ENCODE measurements at places on chromosomes 5 and 9.

DNA sequence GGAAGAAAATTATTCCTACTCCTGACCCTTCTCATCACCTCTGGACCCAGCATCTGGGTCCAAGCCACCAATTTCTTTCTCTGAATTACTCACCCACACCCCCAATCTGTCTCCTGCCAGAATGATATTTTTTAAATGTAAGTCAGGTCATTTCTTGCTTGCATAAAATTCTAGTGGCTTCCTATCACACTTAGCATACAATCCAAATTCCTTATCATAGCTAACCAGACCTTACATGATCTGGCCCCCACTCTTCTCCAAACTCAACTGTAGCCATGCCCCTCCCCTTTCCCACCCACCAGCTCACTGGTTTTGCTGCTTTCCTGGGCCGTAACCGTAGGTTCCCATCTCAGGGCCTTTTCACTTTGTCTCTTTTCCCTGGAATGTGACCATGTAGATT lies 15.2 kb downstream of the HTR4 start:
- no peak for DNase-seq

DNA sequence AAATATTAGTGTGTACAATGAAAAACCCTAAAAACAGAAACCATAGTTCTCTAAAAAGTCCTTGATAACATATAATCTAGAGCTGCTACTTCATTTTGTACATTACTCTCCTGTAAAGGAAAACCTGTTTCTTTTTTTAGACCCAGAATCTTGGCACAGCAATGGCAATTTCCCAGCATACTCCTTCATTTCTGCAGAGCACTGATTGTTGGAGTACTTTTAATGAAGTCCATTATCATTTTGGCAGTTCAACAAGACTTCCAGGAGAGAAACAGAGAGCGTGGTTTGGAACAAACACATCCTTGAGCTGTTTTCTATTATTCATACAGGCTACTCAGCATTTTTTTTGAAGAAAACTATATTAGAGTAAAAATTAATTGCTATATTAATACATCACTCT lies 22.7 kb upstream of the MROH2B start:
- DNase-seq, result no peak

DNA sequence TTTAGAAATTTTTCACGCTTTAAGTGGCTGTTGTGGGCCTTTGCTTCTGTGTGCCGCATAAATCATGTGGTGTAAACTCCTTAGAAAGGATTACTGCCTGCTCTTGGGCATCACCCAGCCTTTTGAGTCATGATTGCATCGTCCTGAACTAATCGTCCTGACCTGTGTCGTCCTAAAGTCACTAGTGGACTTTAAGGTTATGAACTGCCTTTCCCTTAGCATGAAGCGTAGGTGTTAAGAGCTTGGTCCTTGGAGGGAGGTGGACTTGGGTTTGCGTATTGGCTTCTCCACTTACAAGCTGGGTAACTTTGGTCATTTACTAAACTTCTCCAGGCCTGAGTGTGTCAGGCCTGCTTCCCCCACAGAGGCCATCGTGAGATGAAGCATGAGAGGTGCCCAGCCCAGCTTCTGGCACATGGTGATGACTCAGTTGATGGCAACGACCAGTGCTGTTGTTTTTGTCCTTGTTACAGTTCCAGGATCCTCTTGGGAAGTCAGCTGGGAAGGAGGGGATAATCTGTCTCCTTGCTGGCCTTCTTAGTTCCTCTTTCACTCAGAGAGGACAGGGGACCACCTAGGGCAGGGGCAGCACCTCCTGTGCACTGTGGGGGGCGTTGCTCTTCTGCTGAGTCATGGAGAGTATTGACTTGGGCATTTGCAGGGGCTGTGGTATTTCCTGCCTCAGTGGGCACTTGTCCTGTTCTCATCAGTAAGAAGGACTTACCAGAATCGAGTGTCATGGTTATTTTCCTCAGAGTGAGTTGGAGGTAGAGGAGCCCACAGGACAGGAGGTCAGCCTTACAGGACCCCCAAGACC lies 54.2 kb upstream of the NCS1 start:
- DNase-seq, result no peak

DNA sequence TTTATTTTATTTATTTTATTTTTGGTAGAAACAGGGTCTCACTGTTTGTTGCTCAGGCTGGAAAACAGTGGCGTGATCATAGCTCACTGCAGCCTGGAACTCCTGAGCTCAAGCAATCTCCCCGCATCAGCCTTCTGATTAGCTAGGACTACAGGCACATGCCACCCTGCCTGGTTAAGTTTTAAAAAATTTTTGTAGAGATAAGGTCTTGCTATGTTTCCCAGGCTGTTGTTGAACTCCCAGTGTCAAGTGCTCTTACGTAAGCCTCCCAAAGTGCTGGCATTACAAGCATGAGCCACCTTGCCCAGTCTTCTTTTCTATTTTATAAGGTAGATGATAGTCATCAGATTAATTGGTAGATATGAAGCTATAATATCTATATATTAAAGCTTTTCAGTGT lies 382.7 kb downstream of the CDH12 start:
- no peak for DNase-seq

DNA sequence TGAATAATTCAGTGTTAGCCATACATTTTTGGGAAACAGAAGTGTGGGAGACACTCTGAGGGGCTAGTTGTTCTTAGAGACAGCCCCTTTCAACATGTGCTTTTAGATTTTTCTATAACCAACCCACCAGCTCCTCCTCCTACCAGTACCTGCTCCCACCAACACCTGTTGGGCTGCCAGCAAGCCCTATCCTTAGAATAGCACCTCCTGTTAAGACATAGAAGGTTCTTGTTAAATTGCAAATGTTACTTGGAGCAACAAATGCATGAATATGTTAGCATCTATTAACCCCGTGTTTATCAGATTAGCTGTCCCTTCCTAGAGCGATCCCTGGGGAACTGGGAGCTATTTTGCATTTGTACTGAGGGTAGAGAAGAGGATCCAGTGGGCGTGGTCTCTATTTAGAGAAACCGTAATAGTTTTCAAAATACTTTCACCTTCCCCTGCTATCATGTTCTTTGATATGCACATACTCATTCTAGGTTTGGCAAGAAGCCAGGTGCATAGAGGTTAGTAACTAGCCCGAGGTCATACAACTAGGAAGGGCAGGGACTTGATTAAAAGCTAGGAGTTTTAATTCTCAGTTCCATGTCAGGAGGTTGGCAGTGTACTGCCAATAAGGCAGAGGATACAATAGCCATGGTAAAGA lies 334.4 kb downstream of the KCTD16 start:
- DNase-seq, result no peak

- no peak for DNase-seq
Measured at GRCh38 chr5:167064198-167064776, 1227.2 kb upstream of the WWC1 start.

DNA sequence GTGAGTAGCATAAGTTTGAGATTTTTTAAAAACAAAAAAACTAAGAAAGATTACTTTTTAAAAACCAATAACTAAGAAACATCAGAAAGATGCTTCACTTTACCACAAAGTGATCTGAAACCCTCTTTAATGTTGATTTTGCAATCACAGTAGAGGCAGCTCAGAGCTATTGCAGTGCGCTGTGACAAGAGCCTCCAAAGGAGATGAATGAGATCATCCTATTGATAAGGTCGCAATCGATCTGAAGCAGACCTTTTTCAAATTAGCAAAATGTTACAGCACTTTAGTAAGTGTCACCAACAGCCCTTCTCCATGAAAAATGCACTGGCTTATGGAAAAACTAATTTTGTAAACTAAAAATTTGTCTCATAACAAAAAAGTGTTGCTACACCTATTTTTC lies 284.6 kb upstream of the EFNA5 start:
- DNase-seq, result no peak

DNA sequence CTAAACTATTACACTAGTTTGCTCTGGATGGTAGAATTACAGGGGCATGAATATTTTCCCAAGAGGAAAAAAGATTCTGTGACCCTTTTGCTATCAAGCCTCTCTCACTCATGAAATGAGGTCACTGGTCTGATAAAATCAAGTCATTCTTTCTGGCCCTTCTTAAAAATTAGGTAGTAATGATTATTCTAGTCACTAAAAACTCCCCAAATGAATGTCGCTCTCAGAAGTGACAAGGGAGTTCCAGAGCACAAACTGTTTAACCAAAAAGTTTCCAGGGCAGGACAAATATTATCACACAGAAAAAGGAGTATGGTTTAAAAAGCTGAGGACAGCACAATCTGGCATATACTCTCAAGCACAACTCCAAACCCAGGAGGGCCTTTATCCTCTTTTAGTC lies 12.5 kb downstream of the ERMP1 start:
- no peak for DNase-seq

- DNase-seq, result no peak
Measured at GRCh38 chr9:134412298-134412711, 86.0 kb downstream of the RXRA start.

GRCh38 chr5:107457881-107458280 lies 212.9 kb downstream of the EFNA5 start:
- no peak for DNase-seq

GRCh38 chr9:117460743-117461142 lies 45.9 kb upstream of the ASTN2 start:
- DNase-seq, result no peak

GRCh38 chr5:154863291-154864080 lies 5.1 kb downstream of the CNOT8 start:
- no peak for DNase-seq

DNA sequence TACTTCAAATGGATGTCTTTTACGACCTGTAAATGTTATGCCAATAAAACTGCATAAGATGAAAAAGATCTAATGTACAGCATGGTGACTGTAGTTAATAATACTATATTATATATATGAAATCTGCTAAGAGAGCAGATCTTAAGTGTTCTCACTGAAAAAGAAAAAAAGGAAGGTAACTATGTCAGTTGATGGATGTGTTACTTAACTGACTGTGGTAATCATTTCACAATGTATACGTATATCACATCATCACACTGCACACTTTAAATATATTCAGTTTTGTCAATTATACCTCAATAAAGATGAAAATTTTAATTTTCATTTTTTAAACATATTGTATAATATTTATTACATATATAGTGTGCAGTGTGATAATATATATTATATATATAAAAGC lies 31.9 kb downstream of the THBS4 start:
- no peak for DNase-seq

DNA sequence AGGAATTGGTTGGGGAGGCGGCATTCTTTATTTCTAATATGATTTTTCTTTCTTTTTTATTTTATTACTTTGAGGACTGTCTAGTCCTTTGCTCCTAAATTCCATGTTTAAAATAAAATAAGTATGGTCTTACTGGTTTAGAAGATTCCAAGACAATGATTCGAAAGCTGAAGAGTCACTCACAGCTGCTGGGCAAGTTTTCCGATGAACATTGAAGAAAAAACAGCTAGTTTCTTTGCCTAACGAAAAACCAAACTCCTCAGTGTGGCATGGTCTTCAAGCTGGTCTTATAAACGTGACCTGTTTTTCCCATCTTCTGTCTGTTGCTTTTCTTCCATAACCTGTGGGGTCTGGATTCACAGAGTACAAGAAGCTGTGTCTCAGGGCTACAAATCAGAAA lies 25.1 kb downstream of the ZNF474 start:
- no peak for DNase-seq

GRCh38 chr5:166909040-166909439 lies 1382.4 kb upstream of the WWC1 start:
- DNase-seq, result no peak

DNA sequence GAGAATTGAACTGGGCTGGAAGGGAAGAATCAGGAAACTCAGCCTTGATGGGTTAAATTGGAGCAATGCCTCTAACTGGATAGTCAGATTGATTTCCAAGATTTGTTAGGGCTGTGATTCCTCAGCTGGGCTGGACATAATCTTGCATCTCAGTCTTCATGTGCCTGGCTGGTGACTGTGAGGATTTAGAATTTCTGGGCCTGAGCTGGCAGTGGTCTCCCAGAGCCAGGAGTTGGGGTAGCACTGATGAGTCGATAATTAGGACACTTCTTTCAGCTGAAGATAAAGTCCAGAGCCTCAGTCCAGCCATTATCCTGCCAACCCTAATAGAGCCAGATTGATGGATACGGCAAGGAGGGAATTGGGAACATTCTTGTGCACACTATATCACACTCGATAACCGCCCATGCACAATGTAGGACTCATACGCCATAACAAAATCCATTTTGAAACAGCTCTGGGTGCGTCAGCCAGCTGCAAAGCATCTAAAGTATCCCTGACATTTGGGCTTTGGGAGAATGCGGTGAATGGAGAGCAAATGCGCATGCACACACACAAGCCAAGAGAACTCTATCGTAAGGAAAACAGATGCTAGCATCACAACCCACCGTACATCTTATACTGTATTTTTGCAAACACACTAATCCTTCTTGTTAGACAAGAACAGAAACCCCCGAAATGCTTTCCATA lies 405.1 kb upstream of the KLF4 start:
- DNase-seq, result no peak

GRCh38 chr5:126811515-126812198 lies 34.7 kb downstream of the LMNB1 start:
- DNase-seq, result no peak

DNA sequence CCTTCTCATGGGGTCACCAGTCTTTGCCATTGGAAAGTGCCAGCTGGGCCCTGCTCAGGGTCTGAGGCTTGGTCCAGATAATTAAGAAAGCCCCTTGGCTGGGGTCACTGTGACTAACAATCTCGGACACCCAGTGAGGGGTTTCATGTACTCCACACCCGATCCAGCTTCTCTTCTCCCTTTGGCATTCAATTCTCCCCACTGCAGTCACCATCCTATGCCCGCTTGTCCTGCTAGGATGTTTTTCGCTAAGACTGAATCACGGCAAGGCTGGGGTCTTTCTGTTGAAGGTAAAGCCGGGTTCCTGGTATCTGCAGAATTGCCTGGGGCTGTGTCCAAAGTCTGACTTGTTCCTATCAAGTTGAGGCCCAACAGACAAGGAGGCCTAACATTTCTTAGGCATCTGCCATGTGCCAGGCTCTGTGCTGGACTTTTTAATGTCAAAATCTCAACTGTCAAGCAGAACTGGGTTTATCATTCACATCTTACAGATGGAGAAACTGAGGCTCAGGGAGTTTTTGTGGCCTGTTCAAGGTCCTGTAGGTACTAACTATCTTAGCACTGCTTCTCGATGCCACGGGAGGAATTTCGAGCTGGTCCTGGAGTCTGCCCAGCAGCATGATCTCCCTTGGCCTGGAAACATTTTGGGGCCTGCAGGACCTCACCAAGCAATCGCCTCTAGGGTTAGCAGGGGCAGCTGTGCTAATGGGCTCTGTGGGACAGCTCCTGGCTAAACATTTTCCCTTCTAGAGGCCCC lies 142.0 kb upstream of the ALDH1B1 start:
- DNase-seq, result no peak

- DNase-seq, result no peak
Measured at GRCh38 chr5:94700592-94700991, 82.1 kb downstream of the SLF1 start.

GRCh38 chr5:122805481-122805880 lies 30.6 kb downstream of the SNX2 start:
- DNase-seq, result no peak

DNA sequence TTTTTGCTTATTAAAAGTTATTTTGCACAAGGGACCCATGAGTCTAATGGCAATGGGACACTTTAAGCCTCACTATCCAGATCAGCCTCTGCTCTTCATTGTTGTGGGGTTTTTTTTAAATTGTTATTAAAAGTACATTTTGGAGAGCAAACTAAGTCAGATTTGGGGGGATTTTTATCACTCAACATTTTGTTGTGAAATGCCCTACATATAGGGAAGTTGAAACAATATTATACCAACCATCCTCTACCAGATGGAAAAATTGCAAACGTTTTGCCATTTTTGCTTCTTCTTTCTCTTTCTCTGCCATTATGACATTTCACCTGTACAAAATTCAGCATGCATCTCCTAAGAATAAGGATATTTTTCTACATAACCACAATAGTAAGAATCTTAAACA lies 75.3 kb downstream of the SLC1A3 start:
- no peak for DNase-seq

Data from NCI-H1105 (cell line).